Fibroblast of skin of back (primary cell): ENCODE measurements at places on chromosomes 4 and X.

DNA sequence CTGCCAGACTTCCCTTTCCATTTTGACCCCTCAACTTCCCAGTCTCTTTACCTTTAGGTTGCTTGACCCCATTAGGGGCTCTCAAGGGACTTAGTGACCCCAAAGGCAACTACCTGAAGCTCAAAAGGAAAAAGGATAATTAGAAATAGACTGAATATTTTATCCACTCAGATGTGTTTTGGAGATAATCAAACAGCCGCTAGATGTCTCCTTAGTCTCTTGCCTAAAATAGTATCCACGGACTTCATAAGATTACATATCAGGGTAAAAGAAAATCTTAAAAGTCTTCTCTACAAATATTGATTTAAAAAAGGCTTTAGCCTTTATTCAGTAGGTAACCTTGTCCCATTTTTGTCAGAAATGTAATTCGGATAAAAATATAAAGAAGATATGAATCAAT is 21.0 kb upstream of the RHOXF2 start:
- DNase-seq = no peak

DNA sequence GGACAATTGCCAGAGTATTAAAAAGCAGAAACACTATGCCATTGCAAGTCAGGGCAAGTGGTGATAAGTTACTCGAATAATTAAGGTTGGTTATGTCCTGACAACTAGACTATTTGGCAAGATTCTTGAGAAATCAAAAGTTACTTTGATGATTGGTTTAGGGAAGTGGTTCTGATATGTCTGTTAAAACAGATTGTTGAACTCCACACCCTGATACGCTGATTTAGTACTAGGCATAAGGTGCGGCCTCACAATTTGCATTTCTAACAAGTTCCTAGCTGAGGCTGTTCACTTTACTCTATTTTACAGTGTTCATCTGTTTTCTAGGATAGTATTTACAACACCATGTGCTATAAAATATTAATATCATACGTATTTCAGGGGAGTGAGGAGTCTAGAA is 12.5 kb downstream of the GABRA4 start:
- no peak for DNase-seq

- DNase-seq = peak; percentile 12
Measured at GRCh38 chrX:20571611-20572010, 304.9 kb upstream of the RPS6KA3 start.

GRCh38 chr4:2934813-2935761 is 28.1 kb downstream of the NOP14 start:
- peak; percentile 87 for DNase-seq

DNA sequence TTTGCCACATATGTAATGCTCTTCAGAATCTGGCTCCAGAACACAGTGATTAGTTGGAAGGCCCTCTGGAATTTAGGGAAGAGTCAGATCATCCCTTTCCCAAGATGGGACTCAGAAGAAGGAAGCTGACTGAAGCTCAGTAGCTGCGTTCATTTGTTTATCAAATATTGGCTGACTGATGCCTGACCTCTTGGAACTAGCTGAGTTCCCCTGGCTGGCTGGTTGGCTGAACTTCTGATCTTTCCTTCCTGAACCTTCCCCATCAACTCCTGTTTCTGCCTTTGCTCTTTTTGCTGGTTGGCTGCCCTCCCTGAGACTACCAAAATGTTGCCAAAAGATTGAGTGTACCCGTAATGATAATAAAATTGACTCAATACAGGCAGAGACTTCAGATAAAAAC is 866.5 kb upstream of the INTU start:
- DNase-seq = no peak

- peak; percentile 12 for DNase-seq
Measured at GRCh38 chr4:98092833-98093439, 50.3 kb downstream of the STPG2 start.

- DNase-seq = no peak
Measured at GRCh38 chrX:7163146-7163677, 15.3 kb upstream of the PUDP start.

DNA sequence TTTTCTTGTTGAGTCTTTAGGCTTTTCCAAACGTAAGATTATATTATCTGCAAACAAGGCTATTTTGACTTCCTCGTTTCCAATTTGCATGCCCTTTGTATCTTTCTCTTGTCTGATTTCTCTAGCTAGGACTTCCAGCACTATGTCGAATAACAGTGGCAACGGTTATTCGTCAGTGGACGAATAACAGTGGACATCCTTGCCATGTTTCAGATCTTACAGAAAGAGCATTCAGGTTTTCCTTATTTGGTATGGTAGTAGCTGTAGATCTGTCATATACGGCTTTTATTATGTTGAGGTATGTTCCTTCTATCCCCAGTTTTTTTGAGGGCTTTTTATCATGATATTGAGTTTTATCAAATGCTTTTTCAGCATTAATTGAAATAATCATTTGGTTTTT is 634.6 kb upstream of the ADGRL3 start:
- no peak for DNase-seq

DNA sequence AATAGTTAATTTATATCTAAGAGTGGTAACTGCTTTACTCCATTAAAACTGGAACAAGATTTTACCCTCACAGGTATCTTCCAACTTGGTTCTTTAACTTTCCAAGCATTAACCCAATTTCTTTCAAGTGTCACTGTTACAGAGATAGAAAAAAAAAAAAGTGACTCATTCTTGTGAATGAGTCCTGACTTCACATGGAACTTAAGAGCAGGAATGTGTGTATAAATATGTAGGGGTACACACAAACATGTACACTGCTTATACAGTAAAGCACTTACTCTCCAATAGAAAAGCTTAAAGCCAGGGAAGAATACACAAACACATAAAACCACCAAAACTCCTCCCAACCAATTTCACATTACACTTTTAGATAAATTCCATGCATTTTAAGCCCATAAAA is 38.8 kb downstream of the TAPT1 start:
- DNase-seq = peak; percentile 13

- no peak for DNase-seq
Measured at GRCh38 chr4:18213576-18214198, 192.1 kb upstream of the LCORL start.

- peak; percentile 9 for DNase-seq
Measured at GRCh38 chrX:24902806-24903205, 113.0 kb downstream of the ARX start.

DNA sequence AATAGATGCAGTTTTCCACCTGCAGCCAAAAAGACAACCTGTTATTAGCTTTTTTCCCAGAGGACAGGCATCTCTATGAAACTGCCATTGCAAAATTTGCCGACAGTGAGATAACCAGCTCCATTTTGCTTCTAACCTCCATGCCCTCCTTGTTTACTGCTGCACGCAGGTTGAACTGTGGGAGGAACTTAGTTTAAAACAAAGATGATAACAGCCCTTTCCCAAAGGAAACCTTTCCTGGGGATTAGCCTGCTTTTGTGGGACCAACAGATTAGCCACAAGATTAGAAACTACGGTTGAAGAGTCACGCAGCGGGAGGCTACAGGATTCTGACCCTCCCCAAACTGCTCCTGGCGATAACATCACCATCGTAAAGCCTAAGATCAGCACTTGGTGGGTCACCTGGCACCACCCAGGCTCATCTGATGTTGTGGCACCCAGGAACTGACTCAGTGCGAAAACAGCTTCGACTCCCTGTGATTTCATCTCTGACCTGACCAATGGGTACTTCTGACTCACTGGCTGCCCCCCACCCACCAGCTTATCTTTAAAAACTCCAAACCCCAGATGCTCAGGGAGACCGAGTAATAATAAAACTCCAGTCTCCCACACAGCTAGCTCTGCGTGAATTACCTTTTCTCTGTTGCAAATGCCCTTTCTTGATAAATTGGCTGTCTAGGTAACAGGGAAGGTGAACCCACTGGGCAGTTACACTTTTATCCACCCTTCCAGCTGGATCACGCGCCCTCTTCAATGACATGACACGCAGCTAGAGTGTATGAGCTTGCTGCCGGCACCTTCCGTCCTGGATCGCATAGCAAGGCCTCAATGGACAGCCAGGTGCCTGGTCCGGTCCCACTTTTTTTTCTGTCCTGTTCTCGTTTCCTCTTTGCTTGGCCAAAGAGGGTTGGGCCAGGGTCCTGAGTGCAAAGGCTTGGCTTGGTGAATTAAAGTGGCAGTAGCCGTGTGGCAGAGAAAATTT is 27.2 kb downstream of the NOP14 start:
- DNase-seq = peak; percentile 22

DNA sequence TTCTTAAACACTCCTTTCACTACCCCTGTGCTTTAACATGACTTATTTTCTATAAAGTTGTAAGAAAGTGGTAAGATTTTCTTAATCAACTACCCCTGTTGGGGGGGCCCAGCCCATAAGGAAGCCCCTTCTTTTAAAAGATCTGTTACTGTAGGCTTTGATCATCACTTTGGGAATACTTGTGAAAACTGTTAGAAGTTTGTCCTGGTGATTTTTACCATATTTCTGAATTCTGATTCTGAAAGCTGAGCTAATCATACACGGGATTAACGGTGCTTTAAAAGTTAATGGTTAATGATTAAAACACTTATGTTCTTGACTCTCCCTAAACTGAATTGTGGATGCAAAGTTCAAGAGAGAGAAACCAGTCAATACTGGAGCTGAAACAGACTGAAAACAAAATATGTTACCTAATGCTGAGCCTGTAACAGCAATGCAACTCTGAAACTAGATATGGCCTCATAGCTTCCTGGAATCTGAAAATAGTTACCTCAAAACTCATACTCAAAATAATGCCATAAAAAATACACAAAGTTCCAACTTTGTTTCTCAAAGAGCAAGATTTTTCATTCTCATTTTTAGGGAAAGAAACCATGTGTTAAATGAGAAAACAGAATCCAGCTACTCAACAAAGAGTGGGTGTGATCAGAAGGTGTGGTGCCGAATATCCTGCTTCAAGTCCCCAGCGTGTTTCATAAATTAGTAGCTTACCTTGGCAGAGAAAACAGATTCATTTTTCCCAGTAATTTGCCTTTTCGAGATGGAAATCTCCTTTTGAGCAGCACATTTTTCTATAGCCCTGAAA is 31.6 kb downstream of the ADH7 start:
- peak; percentile 59 for DNase-seq

GRCh38 chr4:21882051-21882839 is 66.3 kb downstream of the KCNIP4 start:
- no peak for DNase-seq

- DNase-seq = no peak
Measured at GRCh38 chr4:85919200-85919887, 440.5 kb downstream of the MAPK10 start.

- no peak for DNase-seq
Measured at GRCh38 chrX:150849486-150849885, 49.0 kb downstream of the CD99L2 start.

- peak; percentile 33 for DNase-seq
Measured at GRCh38 chr4:174314770-174315169, 31.1 kb downstream of the CEP44 start.

- DNase-seq = no peak
Measured at GRCh38 chr4:23130845-23131244, 438.1 kb downstream of the GBA3 start.

DNA sequence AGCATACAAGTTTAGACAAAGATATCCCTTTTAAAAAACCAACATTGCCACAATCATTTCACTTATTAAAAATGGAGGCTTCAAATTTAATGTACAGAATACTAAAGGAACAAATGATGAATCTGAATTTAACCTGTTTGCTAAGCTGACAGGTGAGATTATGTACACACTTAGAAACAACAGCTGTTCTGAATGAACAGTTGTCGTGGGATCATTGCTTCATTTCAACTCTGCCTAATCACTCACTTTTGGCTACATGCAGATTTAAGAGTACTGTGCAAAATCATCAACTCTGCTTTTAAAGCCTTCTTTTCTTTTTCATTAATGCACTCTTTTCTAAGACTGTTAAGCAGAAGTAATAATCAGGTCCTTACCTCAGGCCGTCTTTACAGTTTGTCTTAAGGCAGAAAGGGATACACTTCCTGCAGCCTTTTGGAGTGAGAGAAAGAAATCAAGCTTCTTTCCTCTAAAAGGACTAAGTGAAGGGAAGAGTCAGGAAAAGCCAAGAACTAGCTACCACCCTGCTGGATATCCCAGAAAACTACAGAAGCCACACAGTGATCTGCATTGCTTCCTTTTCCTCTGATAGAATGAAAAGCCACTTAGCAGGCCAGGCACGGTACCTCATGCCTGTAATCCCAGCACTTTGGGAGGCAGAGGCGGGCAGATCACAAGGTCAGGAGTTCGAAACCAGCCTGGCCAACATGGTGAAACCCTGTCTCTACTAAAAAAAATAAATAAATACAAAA is 54.7 kb upstream of the NPNT start:
- DNase-seq = no peak

- no peak for DNase-seq
Measured at GRCh38 chr4:40905414-40905813, 155.7 kb downstream of the NSUN7 start.

DNA sequence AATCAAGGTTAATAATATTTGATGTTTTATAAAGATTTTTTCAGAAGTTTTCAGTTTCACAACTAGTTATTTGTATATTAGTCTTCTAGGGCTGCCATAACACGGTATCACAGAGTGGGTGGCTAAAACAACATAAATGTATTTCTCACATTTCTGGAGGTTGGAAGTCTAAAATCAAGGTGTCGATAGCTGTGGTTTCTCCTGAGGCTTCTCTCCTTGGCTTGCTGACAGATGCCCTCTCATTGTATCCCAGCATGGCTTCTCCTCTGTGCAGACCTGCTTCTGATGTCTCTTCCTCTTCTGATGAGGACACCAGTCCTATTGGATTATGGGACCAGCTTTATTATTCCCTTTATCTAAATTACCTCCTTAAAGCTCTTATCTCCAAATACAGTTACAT is 1456.6 kb downstream of the STIM2 start:
- peak; percentile 13 for DNase-seq
